ENCODE measurements at places on chromosomes 16 and 17. TPM values are rescaled to one million over a fixed set of nuclear protein-coding genes. Genes with fewer than 3 reads are reported as not detected.

Gene NECAB2
- polyA plus RNA-seq: 0.65 TPM

GRCh38 chr17:18263885-18264682 lies 3.6 kb downstream of the MIEF2 start:
- H3K4me1 ChIP-seq: peaks cover 9% of the 10 kb centered on the region
- no peak overlapping the region for H3K27ac ChIP-seq
- H3K36me3 ChIP-seq: no peaks in the 10 kb centered on the region

- no peaks in the 10 kb centered on the region for H3K36me3 ChIP-seq
- H3K27ac ChIP-seq: no peak overlapping the region
- no peaks in the 10 kb centered on the region for H3K27me3 ChIP-seq
- H3K4me1 ChIP-seq: no peaks in the 10 kb centered on the region
These were observed 46.4 kb downstream of the TNFRSF13B start for GRCh38 chr17:16925461-16926060.

DNA sequence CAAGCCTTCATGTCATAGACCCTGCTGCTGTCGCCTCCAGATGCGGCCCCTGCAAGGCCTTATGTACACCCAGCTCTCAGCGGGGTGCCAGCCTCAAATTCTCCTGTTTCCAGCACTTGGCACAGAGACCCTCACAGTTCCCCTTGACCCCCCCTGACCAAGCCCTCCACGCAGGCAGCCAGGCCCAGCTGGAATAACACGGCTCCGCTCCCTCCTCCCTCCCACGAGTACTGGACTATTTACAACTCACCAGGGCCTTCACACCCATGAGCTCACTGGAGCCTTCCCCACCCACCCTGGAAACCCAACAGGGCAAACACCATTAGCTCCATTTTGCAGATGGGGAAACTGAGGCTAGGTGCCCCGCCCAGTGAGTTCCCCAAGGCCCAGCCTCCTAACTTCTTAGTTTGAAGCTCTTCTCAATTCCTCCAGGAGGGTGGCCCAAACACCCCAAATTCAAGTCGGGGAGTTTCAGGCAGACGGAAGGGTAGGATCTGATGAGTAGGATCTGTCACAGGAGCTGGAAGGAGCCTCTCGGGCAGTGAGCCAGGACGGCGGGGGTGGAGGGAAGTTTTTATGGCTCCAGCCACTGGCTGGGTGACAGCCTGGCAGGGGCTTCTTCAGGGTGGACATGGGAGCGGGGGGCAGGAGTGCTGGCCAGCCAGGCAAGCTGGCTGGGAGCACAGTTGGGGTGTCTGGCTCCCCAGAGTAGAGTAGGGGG lies 17.5 kb upstream of the DLX4 start:
- no peaks in the 10 kb centered on the region for H3K36me3 ChIP-seq
- no peak overlapping the region for H3K4me3 ChIP-seq
- peak; percentile 30 for DNase-seq

Gene SOST
- not detected for polyA plus RNA-seq

DNA sequence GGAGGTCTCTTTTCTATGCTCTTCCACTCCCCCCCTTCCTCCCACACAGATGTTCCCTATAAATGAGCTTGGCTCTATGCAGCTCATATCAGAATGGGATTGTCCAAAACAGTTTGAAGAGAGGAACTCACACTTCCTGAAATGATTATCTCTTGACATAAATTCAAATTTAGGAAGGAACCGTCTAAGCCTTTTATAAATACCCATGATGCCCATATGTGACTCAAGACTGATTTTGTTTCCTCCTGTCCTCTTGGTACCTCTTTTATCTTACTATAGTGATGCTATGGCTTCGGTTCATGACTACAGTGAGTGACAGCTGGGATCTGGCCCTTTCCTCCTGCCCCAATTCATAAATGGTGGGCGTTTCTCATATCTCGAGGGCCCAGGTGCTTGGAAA lies 16.6 kb upstream of the TERF2 start:
- no peak overlapping the region for H3K27ac ChIP-seq
- no peaks in the 10 kb centered on the region for H3K36me3 ChIP-seq
- H3K4me3 ChIP-seq: no peak overlapping the region
- H3K4me1 ChIP-seq: peaks cover 14% of the 10 kb centered on the region
- no peaks in the 10 kb centered on the region for H3K27me3 ChIP-seq

DNA sequence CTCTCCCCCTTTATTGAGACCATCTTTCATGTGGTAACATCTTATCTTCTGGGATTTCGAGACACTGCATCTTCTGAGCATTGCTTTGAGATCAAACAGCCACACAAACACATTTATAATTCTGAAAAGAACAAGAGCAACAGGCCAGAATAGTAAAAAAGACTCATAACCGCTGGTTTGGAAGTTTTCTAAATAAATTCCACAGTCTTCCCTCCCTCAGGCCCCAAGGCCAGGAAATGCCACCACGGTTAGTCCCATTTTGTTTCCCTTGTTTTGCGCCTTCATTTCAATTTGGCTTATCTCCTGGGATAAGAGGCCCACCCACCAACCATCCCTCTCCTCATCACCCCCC lies 25.3 kb downstream of the LITAF start:
- DNase-seq: no peak
- H3K27ac ChIP-seq: peak overlapping the region; percentile 80
- H3K4me3 ChIP-seq: no peak overlapping the region
- no peaks in the 10 kb centered on the region for H3K36me3 ChIP-seq

Gene NPB
- 0.43 TPM for polyA plus RNA-seq

DNA sequence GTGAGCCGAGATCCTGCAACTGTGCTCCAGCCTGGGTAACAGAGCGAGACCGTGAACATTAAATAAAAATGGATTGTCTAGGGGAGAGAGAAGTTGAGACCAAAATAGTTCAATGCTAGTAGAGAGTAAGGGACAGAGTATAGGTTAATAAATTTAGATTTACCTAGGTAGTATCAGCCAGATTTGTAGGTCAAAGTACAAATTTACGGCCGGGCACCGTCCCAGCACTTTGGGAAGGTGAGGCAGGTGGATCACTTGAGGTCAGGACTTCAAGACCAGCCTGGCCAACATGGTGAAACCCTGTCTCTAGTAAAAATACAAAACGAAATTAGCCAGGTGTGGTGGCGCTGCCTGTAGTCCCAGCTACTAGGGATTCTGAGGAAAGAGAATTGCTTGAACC lies 12.2 kb upstream of the BMERB1 start:
- no peak overlapping the region for H3K27ac ChIP-seq
- H3K36me3 ChIP-seq: no peaks in the 10 kb centered on the region
- no peaks in the 10 kb centered on the region for H3K27me3 ChIP-seq

Gene KRT33A
- polyA plus RNA-seq: not detected
